NCI-H446 (cell line): ENCODE measurements at places on chromosomes 13 and 19.
A peak's percentile ranks its signal among the peaks of the same experiment; 100 is the strongest.

GRCh38 chr13:24112791-24113190, 47.7 kb upstream of the SPATA13 start:
- no peak for DNase-seq

GRCh38 chr13:97119943-97120342, 102.2 kb upstream of the MBNL2 start:
- DNase-seq: no peak

GRCh38 chr19:5987077-5987818, 9.3 kb upstream of the RANBP3 start:
- DNase-seq: peak; percentile 88

GRCh38 chr13:100540621-100541020, 48.0 kb downstream of the GGACT start:
- no peak for DNase-seq

DNA sequence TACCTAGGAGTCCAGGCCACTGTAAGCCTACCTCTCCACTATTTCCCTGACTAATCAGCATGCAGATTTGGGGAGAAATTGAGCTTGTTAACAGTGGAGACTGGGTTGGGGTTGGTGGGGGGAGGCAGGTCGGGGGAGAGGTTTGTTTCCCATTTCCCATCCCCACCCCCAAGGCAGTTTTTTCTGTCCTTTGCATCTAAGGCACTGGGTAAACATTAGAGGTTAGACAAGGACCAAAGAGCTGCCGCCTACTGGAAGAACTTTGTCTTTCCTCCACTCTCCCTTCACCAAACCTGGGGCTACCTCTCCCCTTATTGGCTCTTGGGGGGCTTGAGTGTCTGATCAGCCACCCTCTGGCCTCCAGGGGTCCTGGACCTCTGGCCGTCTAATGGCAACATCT, 953 bp downstream of the KCNN4 start:
- DNase-seq: no peak

- DNase-seq: no peak
Observed at GRCh38 chr13:75258159-75258782, 223.7 kb downstream of the TBC1D4 start.

DNA sequence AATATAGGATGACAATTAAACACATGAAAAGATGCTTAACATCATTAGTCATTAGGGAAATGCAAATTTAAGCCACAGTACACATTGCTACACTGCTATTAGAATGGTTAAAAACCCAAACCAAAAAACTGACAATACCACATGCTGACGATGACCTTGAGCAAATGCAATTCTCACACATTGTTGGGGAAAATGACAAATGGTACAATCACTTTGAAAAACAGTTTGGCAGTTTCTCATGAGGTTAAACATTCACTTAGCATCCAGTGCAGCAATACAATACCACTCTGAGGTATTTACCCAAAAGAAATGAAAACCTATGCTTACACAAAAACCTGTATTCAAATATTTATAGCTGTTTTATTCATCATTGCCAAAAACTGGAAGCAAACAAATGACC, 11.3 kb downstream of the FLT3 start:
- DNase-seq: no peak

DNA sequence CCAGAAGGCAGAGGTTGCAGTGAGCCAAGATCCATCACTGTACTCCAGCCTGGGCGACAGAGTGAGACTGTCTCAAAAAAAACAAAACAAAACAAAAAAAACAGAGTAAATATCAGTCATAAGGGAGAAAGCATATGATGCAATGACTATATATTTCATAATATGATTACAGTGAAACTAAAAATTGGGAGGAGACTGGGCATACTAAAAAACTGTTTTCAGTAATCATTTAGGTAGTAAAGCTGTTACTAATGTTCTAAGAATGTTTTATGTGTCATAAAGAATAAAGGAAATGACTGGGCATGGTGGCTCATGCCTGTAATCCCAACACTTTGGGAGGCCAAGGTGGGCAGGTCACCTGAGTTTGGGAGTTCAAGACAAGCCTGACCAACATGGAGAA, 15.9 kb downstream of the ZNF573 start:
- no peak for DNase-seq

DNA sequence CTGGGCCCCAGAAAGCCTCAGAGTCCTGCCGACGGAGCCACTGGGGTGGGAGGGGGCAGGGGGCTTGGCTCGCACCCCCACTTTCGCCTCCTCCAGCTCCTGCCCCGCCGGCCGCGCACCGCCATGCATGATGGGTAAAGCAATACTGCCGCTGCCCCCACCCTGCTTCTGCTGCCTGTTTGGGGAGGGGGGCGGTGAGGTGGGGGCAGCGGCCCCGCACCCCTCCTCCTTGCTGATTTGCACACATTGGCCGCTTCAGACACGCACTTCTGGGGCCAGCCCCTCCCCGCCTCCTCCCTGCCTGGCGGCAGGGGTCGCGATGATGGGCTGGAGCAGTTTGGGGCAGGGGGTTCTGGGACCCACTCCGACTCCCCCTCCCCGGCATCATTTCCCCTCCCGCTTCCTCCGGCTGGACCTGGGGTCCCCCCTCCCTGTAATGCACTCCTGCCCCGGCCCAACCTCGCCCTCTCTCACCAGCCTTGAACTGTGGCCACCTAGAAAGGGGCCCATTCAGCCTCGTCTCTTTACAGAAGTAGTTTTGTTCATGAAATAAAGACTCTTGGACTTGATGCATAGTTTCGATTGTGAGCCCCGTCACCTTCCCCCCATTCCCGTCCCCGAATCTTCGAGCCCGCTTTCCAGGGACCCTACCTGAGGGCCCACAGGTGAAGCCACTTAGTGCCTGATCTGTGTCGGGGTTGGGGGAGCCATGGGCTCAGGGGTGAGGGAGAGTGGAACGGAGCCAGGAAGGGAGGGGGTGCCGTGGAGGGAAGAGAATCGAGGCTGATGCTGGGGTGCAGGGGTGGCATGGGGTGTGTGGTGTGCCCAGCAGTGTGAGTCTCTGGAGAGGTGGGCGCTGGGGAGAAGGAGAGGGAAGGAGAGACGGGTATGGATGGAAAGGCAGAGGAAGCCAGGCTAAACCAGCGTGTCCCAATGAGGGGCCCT, 1.4 kb upstream of the HPN start:
- no peak for DNase-seq

DNA sequence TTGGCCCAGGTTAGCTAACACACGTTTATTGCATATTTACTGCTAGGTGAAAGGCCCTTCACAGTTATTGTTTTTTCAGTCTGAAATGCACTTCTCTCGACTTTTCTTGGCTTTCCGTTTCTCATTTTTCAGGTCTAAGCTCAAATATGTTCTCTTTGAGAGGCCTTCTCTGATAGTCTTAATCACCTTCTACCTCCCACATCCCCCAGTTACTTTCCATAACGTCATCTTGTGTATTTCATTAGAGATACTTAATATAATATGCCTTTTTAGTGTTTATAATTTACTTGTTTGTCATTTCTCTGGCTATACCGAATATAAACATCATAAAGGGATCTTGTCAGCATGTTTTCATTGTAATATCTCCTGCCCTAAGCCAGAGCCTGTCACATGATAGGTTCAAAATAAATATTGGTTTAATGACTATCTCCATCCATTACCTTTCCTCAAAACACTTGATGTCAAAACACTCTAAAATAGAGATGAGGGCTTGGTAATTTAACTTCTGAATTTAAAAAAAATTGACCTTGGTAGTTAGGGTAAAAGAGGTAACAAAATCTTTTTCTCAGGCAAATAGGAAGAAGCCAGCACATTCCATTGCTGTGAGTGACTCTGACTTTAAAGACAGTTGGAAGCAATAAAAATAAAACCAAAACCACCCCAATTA, 168.6 kb upstream of the RFC3 start:
- DNase-seq: no peak

DNA sequence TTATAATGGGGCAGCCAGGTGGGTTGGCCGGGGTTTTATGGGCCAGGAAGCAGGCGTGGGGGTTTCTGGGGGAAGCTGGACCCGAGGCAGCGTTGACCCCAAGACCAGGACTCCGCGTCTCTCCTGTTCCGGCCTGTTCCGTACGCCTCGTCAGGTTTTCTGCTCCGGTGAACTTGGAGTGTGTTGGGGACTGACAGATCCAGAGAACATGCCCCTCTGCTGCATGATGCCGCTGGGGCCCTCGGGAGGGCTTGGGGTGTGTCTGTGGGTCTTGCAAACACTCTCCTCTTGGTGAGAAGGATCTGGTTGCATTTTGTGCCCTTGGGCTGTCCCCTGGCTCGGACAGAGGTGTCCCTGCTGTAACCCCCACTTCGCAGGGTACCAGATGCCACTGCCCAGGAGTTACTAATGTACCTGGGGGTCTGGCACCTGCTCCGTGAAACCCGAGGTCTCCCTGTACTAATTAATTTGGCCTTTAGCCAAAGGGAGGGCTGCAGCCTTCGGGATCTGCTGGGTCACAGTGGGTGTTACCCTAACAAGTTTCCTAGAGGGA, 15.6 kb downstream of the KDM4B start:
- DNase-seq: no peak

DNA sequence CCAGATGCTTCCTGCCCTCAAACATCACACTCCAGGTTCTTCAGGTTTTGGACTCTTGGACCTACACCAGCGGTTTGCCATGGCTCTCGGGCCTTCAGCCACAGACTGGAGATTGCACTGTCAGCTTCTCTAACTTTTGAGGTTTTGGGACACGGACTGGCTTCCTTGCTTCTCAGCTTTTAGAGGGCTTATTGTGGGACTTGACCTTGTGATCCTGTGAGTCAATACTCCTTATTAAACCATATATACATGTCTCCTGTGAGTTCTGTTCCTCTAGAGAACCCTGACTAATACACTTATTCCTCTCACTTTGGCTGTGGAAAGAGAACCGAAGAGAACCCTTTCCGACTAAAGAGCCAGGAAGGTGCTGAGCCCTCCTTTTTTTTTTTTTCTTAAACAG, 53.6 kb downstream of the LMO7 start:
- no peak for DNase-seq
